ENCODE measurements at places on chromosomes 2 and 18.
A peak's percentile ranks its signal among the peaks of the same experiment; 100 is the strongest.

GRCh38 chr2:209424199-209424701, 403 bp downstream of the MAP2 start:
- DNase-seq = no peak

- no peak for DNase-seq
These were observed 42.6 kb downstream of the CYRIA start for GRCh38 chr2:16623031-16623430.

DNA sequence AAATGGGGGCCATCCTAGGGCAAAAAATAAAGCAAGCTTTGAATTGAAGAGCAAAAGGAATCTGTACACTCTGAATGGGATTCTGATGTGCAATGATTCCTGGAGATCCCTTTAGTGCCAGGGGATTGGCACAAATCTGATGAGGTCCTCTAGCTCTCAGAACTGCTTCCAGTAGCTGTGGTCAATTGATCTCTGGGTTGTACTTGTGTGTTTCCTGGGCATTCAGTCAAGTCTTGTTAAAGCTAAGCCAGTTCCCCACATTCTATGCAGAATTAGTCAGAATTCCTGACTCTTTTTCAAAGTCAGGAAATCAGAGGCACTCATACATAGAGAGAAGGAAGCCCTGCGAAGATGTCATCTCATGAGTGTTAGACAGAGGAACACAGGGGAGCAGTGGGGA, 161.3 kb downstream of the DNER start:
- DNase-seq = no peak

DNA sequence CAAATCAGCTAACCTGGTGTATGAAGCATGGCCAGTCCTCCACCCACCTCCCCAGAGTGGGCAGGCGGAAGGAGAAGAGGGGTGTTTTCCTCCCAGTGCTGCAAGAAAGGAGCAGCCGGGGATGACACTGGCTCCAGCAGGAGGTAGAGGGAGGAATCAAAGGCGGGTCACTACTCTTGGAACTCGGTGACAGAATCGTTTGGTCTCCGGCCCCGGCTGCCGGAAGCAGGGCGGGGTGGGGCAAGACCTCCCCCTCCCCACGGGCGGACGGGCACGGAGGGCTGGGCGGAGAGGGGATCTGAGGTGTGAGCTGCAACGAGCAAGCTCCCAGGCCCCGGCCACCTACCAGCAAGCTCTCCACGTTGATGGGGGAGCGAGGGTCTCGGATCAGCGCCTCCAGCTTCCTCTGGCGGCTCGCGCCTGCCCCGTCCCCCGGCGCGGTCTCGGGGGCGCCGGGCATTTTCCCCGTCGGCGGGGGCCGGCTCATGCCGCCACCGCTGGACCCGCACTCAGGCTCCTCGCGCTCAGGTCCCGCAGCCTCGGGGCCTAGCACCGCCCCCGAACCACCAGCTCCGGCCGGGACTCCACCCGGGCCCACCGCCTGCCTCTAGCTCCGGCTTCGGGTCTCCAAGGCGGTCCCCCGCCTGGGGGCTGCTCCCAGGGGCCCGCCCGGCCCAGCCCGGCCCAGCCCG, 640 bp downstream of the ROCK2 start:
- peak; percentile 48 for DNase-seq

- no peak for DNase-seq
These were observed 126.5 kb downstream of the GALR1 start for GRCh38 chr18:77376043-77376732.

DNA sequence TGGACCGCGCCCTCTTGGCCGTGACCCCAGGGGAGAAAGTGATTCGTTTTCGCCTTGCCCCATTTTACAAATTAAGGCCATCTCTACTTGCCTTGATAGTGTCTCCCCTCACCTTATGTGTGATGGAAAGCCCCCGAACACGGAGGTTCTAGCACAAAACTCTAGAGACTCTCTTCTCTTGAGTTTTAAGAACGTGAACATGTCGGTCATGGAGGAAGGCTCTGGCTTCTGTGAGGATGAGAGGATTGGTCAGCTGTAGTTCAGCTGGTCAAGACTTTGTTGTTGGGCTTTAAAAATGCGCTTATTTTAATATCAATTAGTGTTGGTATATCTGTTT, 828 bp downstream of the DYNC1I2 start:
- no peak for DNase-seq

GRCh38 chr2:111910609-111911277, 12.3 kb downstream of the MERTK start:
- DNase-seq = no peak

GRCh38 chr2:168956392-168956791, 55.3 kb downstream of the G6PC2 start:
- DNase-seq = no peak

GRCh38 chr2:216402751-216403150, 9.5 kb upstream of the SMARCAL1 start:
- DNase-seq = no peak

DNA sequence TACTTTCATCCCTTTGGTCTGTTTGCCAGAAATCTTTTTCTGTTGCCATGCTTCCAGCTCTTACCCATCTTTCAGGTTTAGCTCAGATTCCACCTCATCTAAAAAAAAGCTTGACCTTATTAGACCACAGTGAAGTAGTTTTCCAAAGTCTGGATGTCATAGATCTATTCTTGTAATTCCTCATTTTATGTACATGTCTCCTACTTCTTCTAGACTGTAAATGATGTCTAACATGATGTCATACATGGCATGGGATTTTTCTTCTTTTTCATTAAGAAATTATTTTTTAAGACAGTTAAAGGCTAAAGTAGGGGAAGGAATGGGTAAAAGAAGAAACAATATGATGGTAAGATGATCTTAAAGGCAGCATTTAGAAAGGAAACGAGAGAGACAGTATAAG, 11.3 kb downstream of the GLS start:
- no peak for DNase-seq

DNA sequence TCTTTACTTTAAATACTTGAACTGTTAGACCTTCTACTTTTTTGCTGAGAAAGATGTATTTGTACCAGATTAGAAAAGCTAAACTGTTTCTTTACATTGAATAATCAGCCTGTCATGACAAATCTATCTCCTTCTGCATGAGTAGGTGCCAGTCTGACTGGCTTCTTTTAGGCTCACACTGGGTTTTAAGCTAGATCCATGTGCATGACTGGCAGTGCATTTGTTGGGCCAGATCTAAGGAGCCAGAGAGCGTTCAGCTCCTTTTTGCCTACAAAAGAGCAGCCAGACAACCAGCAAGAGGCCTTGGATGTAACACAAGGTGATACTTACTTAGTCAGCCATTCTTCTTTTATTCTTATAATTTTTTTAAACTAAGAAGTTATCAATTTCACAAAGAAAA, 82.0 kb upstream of the OTX1 start:
- no peak for DNase-seq

GRCh38 chr2:221444106-221444505, 128.0 kb downstream of the EPHA4 start:
- no peak for DNase-seq

GRCh38 chr2:42486145-42486906, 7.5 kb downstream of the KCNG3 start:
- no peak for DNase-seq

DNA sequence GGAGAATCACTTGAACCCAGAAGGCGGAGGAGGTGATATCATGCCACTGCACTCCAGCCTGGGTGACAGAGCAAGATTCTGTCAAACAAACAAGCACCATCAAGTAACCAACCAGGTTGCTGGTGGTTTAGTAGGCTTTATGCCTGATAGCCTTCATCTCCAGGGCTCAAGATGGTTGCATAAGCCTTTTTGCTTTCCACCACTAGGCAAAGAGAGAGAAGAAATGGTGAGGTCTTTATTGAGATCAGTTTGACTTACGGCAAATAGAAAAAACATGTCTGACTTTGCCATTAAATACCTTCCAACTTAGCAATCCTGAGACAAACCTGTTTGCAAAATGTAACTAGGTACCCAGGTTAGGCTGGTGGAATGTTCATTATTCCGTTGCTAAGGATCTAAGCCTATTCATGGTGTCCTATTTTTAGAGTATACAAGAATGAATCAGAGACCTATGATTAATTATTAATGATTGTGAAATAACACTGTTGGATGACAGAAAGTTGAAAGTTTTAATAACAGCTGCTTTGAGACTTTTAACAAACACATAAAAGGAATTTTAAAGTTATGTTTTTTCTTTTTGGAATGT, 53.5 kb upstream of the SLC38A11 start:
- no peak for DNase-seq

DNA sequence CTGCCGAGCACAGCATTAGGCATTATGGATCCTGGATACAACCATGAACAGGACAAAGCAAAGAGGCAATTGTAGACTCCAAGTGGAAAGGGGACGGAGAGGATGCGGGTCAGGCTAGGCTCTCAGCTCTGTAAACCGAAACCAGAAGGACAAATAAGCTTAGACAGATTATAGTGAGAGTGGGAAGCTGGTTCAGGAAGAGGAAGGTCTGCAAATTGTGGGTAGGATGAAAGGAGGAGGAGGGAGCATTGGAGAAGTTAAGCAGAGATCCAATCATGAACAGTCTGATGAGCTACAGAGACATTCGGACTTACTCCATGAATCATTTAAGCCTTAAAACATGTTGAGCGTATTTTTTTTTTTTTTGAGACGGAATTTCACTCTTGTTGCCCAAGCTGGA, 3.0 kb downstream of the MSH6 start:
- DNase-seq = no peak

GRCh38 chr2:193946806-193947205, 1710.2 kb upstream of the SLC39A10 start:
- DNase-seq = no peak

DNA sequence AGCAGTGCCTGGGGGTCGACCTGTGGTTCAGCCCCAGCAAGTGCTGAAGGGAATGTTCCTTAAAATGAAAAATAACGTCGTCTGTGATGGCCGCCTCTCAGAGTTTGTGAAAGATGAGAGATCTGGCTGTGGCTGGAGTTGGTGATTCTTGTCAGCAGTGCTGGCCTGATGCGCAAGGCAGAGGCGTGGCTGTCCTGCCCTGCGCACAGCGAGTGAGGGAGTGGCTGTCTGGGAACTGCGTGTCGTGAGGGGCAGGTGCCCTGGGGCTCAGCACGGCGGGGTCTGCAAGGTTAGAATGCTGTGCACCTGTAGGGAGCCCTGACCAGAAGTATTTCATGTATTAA, 8.8 kb downstream of the NFATC1 start:
- DNase-seq = no peak

GRCh38 chr18:57915865-57916582, 112.9 kb upstream of the ATP8B1 start:
- DNase-seq = no peak

- DNase-seq = no peak
These were observed 192.3 kb downstream of the CLIP4 start for GRCh38 chr2:29307519-29307918.

DNA sequence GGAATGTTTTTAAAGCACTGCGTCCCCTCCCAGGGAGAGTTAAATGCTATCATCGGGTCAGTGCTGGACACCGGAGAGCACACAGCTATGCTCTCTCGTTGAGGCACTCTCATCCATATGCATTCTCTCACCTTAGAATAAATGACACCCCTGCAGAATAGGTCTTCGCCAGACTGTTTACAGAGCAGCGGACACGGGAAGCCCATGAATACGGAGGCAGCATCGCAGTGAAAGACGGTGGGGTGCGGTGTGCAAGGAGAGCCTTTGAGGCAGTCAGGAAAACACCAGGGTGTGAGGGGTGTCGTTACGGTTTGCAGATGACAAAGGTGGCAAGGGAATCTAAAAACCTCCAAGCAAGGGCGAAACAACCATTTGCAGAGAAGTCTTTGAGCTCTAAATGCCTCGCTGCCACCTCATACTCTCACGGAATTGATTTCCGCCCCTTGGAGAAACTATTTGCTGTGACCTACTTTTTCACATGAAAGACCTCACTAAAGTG, 169.2 kb upstream of the FHL2 start:
- no peak for DNase-seq

DNA sequence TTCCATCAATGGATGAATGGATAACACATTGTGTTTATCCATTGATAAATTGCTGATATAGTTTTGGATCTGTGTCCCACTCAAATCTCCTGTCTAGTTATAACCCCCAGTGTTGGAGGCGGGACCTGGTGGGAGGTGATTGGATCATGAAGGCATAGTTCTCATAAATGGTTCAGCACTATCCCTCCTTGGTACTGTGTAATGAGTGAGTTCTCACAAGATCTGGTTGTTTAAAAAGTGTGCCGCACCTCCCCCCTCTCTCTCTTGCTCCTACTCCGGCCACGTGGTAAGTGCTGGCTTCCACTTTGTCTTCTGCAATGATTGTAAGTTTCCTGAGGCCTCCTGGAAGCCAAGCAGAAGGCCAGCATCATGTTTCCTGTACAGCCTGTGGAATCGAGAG, 23.9 kb upstream of the SPATA3 start:
- no peak for DNase-seq

GRCh38 chr2:222180619-222181018, 118.2 kb downstream of the PAX3 start:
- DNase-seq = no peak

DNA sequence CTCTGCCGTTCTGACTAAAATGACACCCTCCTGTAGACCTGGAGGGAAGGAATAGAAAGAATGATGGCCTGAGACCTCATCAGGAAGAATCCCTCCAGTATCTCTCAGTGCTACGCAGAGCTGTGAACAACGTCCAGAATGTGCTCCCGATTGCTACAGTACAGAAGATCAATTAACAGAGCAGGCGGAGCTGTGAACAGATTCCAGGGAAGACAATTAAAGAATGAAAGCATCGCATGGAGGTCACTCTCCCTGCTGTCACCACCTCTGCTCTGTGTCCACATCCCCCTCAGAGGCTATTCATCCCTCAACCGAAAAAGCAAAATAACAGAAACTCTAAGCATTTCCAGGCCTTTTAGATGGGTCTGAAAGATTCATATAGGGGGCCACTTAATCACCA, 481.0 kb downstream of the EIPR1 start:
- DNase-seq = no peak

DNA sequence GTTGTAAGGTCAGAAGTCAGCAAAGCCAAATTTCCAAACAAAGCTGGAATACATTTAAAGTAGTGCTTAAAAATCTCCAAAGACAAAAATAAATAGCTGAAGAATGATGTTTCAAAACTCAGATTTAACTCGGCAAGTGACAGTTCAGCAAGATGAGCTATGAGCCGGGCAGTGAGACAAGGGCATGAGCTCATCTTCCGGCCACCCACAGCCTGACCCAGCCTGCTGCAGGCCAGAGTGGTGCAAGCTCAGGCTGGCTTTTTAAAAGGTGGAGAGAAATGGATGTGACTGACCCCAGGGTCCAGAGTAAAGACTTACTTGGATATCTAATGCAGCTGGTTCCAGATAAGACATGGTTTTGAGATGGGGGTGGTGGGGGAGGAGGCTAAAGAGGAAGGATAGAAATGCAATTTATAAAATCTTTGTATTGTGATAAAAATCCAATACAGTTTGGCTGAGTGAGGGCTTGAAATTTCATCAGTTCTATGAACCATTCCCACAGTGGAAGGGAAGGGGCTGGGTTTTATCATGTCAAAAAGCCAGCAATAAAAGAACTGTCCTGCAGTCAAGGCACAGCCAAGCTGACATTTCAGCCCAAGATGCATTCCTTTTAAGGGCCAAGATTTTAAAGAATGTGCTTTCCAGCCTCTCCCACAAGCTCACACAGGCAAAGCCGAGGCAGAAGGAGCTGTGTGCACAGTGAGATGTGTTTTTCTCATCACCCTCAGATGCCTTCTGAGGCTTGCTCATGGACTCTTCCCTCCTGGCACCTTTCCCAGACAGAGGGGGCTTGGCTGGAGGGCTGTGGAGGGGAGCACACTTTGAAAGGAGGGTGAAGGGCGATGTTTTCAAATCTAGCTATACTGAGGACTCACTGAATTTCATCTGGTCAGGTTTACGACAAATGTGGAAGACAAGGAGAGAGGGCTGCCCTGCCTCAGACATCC, 97.9 kb upstream of the KLHL29 start:
- no peak for DNase-seq

- DNase-seq = no peak
These were observed 64.1 kb downstream of the CPS1 start for GRCh38 chr2:210620456-210620855.

GRCh38 chr2:172863341-172863740, 127.7 kb downstream of the RAPGEF4 start:
- no peak for DNase-seq

Measured in activated CD4-positive, CD25-positive, alpha-beta regulatory T cell treated with anti-CD3 and anti-CD28 coated beads, Interleukin-2, amount 50 U/mL, for 72 hours (primary cell).